Stimulated activated CD4-positive, alpha-beta T cell treated with anti-CD3 and anti-CD28 coated beads, Interleukin-4, amount 100 ng/mL, for 4 hours (primary cell): ENCODE measurements at places on chromosomes 11 and 22.
A peak's percentile ranks its signal among the peaks of the same experiment; 100 is the strongest.

- no peak for DNase-seq
These were observed 58.9 kb downstream of the LINC01488 start for GRCh38 chr11:69540118-69541000.

DNA sequence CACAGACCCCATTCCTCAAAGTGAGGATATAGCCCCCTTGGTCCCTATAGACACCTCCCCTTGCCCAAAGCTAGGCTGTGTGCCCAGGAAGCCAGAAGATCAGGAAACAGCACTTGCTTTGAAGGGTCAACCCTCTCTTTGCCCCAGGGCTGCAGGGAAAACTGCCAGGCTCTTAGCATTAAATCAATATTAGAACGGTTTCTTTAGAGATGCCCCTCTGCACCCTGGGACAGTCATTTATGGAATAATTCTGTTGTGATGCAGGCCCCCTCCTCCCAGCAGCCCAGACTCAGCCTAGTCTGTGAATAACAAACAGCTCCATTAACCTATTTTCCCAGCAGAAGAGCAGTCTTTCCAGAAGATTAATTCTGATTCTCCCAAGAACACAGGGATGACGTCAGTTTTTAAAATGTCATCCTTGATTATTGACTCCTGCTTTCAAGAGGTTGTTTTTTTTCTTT, 11.6 kb upstream of the CAPN5 start:
- DNase-seq: no peak

DNA sequence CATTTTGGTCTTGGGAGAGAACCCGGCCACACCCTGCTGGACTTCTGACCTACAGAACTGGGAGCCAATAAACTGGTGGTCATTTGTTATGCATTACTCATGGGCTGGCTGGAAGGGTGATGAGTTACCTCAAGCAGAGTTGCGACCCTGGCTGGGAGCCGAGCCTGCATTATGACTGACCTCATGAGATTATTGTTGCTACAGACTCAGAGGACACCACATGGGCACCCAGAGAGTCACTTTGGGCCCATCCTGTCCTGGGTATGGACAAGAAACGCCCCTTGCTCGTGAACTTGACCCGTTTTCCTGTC, 531.7 kb downstream of the TBC1D22A start:
- DNase-seq: no peak

GRCh38 chr11:119585043-119585781, 143.8 kb downstream of the NECTIN1 start:
- no peak for DNase-seq

DNA sequence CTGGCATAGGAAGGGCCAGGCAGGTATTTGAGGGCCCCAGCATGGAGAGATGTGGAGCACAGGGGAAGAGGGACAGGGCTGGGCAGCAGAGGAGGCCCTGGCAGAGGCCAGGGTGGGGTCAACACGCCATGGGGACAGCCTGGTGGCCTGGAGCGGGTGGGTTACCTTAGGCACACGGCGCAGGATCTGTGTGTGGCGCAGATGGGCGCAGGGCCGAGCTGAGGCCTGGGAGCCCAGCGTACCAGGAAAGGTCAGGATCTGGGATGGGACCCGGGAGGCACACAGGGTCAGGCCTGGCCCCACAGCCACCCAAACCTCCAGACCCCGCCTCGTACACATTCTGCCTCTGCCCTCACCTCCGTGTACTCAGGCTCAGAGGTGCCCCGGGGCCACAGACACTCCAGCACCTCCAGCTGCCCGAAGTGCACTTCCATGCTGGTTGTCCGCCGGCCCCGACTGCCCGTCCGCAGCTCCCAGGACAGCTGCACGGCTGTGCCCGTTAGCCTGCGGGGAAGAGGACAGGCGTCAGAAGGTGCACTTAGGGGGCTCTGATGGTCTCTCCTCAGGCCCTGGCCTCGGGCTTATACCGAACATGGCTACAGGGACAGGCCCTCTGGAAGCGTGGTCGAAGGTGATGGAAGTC, 6.4 kb downstream of the ATG2A start:
- DNase-seq: no peak

- DNase-seq: no peak
These were observed 415.3 kb upstream of the CADM1 start for GRCh38 chr11:115919341-115920091.

GRCh38 chr22:31206896-31207687, 5.0 kb upstream of the LIMK2 start:
- DNase-seq: no peak

- no peak for DNase-seq
These were observed 71.7 kb downstream of the CCDC81 start for GRCh38 chr11:86446163-86446923.

DNA sequence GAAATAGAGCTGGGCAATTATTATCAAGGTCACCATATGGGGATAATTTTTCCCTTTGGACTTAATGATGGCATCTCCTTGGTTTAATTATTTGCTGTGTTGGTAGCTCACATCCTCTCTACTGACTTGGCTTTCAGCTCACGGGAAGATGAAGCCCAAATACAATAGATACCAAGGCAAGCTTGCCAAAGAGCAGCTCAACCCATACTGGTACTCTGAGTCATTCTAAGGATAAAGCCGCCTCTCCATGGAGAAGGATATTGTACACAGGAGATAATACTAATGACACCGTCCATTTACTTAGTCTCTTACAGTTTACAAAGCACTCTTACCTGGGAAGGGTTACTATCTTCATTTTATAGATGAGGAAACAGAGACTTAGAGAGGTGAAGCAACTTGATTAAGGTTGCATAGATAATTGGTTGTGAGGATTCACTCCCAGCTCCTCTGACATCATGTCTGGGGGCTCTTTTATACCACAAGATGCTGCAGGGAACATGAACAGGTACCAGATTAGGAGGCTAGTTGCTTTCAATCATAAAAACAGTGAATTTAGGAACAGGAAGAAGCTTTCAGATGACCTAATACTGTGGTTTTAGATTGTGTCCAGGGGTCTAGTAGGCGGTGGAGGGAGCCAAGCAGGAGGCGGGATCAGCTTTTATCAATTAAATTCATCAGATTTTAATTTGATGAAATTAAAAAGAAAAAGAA, 48.3 kb upstream of the PICALM start:
- no peak for DNase-seq

DNA sequence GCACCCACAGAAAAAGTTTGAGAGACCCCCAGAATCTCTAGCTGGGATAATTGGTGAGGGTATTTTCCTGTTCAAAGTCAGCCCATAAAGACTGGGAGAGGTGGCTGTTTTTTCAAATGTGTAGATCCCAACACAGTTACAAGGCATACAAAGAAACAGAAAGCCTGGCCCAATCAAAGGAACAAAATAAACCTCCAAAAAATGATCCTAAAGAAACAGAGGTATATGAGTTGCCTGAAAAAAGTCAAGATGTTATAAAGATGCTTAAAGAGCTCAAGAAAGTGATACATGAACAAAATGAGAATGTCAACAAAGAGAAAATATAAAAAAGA, 40.2 kb upstream of the MMP12 start:
- DNase-seq: no peak

- no peak for DNase-seq
These were observed 12.5 kb downstream of the USP35 start for GRCh38 chr11:78201096-78201818.

DNA sequence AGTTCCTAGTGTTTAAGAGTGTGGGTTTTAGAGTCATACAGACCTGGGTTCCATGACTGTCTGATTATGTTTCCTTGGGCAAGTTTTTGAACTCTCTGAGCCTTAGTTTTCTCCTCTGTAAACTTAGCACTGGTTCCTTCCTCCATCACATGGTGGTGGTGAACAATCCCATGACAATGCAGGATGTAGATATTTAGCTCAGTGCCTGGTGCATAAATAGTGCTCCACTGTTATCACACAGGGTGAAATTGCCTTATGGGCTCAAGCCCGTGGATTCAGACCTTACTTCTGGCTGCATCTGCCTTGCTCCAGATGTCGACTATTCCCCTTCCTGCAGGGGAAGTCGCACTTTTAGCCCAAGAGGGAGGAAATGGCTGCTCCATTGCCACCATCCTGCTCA, 62.7 kb downstream of the LDLRAD3 start:
- no peak for DNase-seq

DNA sequence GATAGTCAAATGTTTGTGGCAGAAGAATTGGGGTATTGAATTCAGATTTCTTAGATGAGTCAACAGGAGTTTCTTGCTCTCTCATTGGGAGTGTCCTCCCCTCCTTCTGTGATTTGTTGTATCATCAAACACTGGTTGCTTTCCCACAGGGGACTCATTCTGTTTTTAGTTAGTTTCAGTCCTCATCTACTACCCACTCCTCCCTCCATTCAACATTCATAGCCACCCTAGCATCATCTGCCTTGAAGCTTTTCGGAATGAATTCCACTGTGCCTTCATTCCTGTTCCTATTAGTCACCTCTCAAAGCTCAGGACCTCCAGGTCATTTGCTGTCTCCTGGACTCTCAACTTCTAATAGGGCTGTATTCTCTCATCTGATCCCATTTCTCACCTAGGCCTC, 31.5 kb upstream of the RAB38 start:
- DNase-seq: no peak

GRCh38 chr11:61090982-61091372, 11.3 kb upstream of the CD5 start:
- DNase-seq: no peak

- no peak for DNase-seq
These were observed 76.2 kb upstream of the OPCML start for GRCh38 chr11:133608496-133608895.

GRCh38 chr11:75814363-75814676, 690 bp upstream of the UVRAG start:
- no peak for DNase-seq

GRCh38 chr22:30872285-30873041, 96.1 kb downstream of the MORC2 start:
- no peak for DNase-seq

- peak; percentile 56 for DNase-seq
These were observed 505 bp downstream of the NUDT22 start for GRCh38 chr11:64226507-64227051.

- no peak for DNase-seq
These were observed 509.0 kb downstream of the DLG2 start for GRCh38 chr11:85118151-85118550.

- DNase-seq: no peak
These were observed 14.2 kb upstream of the CSRP3 start for GRCh38 chr11:19216021-19216420.

DNA sequence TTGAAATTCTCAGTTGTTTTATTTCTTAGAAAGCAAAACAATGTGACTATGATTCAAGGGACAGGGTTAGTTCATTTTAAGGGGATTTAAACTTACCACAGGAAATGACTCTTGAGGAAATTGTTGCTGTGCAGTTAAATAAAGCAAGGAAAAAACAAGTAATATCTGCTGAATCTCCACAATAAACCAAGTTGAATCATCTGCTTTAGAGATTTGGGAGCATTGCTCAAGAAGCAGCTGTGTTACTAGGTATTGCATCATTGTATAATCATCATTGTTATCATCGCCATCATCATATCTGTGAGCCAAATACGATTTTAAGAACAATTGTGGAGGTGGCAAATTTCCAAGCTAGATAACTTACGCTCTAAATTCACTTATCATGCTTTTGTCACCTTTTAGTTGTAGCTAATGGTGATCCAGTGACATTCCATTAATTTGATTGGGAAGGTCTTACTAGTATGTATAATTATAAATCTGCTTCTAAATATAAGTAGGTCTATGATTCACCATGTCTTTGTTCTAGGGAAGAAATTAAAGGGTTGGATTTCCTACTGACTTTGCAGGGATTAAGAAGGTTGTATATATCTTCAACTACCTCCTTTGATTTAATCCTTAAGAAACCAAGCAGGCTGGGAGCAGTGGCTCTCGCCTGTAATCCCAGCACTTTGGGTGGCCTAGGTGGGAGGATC, 19.9 kb downstream of the MMP10 start:
- no peak for DNase-seq

DNA sequence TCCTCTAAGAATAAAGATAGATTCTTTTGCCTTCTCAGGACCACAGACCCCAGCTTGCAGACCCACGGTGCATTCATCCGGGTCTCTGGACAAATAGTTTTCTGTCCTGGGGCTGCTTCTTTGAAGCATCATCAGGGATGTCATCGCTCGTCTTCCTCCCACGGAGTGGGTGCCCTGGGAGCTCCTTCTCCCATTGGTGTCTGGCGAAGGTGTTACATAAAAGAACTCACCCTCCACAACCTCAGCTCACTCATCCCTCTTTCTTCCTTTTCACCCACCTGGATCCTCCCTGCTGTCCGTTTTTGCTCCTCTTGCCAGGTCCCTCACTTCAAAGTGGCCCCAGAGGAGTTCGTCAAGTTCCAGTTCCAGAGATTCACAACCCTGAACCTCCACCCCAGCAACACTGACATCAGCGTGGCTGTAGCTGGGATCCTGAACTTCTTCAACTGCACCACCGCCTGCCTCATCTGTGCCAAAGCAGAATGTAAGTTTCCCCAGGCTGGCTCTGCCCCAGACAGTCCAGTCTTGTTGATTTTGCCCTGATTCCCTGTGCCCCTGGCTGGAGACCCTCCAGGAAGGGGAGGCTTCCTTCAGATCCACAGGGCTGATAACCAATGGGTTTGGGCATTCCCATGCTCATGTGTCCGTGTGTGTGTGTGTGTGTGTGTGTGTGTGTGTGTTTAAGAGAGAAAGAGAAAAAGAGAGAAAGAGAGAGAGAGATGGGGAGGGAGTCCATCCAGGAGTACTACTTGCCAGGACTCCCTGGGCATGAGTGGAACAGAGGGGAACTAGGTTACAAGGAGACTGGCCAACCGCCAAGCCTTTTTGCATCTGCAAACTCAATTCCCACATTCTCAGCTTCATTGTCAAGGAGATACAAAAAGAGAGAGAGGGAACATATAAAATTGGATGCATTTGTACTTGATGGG, 204.2 kb upstream of the TBCEL start:
- DNase-seq: no peak

- no peak for DNase-seq
These were observed 8.5 kb upstream of the DMC1 start for GRCh38 chr22:38578505-38578904.

GRCh38 chr11:26767060-26767459, 45.2 kb upstream of the SLC5A12 start:
- no peak for DNase-seq

DNA sequence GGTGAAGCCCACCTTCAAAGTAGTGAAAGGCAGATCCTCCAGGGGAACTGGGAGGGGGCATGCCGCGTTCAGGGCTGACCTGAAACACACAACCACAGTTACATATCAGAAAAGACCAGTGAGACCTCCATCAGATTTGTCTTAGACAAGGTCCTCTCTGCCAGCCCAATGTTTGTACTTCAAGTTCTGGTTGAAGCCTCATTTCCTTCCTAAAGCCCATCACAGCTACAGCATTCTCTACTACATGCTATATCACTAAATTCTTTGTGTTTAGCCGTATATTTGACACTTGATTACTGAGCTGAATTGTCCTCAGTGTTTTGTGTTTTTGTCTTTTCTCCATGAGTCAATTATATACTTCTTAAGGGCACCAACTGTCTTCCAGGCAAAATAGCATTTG, 40.1 kb downstream of the PI4KA start:
- DNase-seq: no peak

GRCh38 chr11:92253421-92253820, 28.8 kb downstream of the FAT3 start:
- no peak for DNase-seq
